ENCODE measurements at places on chromosomes 11 and 22.

DNA sequence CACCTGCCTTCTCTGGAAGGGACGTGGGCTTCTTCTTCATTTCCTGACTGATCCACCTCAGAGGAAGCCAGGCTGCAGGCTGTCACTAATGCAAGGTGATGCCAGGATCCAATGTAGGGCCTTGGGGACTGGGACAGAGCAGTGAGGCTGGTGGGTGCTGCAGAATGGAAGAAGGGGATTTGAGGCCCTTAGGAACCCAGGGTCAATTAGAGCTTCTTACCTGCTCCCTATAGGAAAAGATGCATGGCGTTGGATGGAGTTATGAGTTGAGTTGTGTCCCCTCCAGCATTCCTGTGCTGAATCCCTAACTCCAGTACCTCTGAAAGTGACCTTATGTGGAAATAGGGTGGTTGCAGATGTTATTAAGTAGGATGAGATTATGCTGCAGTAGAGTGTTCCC is 190.4 kb downstream of the MIAT start:
- DNase-seq, result no peak

GRCh38 chr11:82945682-82946081 is 44.1 kb downstream of the DDIAS start:
- no peak for DNase-seq

GRCh38 chr22:36728505-36728904 is 25.0 kb upstream of the CACNG2 start:
- no peak for DNase-seq

DNA sequence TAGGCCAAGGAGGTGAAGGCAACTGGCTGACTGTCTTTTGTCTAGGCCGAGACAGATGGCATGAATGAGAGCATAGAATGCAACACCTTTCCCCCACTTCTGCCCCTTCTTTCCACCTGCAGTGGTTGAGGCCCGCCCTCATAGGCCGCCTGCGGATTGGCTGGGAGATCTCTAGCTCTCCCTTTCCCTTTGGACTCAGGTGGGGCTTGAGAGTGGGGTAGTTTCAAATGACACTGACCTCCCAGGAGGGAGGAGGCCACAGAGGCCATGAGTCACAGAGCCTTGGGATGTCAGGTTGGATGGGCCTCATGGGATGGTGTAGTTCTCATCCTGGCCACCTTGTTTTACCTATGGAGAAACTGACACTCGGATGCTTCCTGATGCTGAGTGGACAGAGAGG is 9.1 kb downstream of the MICAL2 start:
- DNase-seq, result no peak

DNA sequence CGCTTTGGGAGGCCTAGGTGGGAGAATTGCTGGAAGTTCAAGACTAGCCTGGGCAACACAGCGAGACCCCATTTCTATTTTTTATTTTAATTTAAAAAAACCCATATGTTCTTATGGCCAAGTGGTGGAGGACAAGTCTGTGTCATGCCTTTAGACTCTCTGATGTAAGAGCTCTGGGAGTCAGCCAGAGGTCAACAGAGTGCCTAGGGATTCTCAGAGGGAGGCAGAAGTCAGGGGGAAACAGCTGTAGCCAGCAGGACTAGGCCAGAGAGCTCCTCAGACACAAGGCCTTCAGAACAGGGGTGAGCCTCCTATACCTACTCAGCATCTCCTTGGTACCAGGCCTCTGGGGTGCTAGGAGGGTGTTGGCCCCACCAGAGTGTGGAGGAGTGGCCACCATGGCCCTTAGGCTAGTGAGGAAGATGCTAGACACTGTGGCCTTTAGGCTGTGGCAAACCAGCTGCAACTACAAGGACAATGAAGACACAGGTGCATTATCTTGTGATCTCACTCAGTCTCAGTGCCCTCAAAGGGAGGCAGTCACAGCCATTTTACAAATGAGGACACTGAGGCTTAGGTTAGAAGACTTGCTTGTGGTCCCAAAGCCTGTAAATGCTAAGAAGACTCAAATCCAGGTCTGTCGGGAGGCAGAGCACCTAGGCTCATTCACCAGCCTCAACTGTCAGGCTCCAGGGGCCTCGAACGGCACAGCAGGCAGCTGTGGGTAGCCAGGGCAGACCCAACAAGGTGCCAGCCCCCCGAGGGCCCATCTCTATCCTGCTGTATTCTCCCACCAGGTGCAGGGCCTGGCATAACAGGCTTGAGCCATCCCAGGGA is 5.0 kb downstream of the ZP1 start:
- peak; percentile 18 for DNase-seq
